ENCODE measurements at places on chromosomes 5 and 9. TPM values are rescaled to one million over a fixed set of nuclear protein-coding genes. Genes with fewer than 3 reads are reported as not detected.

DNA sequence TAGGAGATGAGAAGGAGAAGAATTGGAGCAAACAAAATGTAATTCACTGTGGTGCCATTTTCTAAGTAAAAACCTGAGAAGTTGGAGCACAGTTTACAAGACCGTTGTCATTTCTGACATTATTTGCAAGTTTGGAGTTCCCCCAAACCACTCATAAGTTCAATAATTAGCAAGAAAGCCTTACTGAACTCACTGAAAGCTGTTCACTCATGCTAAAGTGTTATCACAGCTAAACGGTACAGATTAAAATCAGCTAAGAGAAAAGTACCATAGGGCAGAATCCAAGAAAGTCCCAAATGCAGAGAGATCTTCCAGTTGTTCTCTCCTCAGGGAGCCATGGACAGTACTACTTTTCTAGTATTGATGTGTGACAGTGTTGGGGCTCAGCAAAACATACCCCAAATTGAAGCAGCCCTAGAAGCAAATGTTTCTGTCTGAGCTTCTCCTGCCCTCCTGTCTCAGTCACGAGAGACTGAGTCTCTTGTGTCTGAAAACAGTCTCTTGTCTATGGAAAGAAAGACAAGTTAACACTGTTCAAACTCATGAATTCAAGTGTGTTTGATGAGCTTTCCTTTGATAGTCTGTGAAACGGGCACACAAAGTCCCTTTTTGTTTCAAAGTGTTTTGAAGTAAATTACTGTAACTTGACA is 221.2 kb downstream of the GABRG2 start:
- H3K27ac ChIP-seq = no peak overlapping the region
- H3K36me3 ChIP-seq = no peaks in the 10 kb centered on the region
- DNase-seq = no peak
- no peaks in the 10 kb centered on the region for H3K27me3 ChIP-seq
- no peak overlapping the region for H3K4me3 ChIP-seq
- H3K4me1 ChIP-seq = no peaks in the 10 kb centered on the region

- H3K27me3 ChIP-seq = no peaks in the 10 kb centered on the region
- H3K4me3 ChIP-seq = no peak overlapping the region
- no peaks in the 10 kb centered on the region for H3K36me3 ChIP-seq
- DNase-seq = no peak
These were observed 759.6 kb downstream of the MTRR start for GRCh38 chr5:8628521-8628920.

Gene LCP2
- polyA plus RNA-seq = 9.1 TPM

Gene GABRP
- polyA plus RNA-seq = not detected

Gene PLCXD3
- polyA plus RNA-seq = not detected

Gene SLC6A3
- not detected for polyA plus RNA-seq

GRCh38 chr9:127446713-127447415 is 4.3 kb downstream of the RPL12 start:
- peak overlapping the region; percentile 38 for H3K27ac ChIP-seq
- H3K4me1 ChIP-seq = peaks cover 44% of the 10 kb centered on the region
- H3K36me3 ChIP-seq = peaks cover 22% of the 10 kb centered on the region

Gene PRDM9
- not detected for polyA plus RNA-seq

DNA sequence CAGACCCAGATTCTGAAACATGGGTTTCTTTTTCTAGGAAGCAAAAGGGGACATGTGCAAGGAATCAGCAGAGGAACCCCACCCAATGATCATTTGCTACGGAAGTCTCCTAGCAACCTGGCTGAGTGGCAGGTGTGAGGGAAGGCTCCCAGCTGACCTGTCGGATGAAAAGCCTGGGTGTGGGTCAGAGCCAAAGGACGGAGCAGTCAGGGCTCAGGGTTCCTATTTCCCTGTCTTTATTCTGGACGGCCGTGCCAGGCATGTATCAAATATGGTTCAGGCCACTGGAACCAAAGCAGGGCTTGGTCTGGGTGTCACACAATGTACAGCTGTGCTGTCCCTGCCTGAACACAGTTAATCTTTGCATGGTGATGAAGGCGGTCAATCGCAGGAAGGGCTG is 20.1 kb downstream of the STK10 start:
- no peak overlapping the region for H3K27ac ChIP-seq
- DNase-seq = no peak
- H3K4me1 ChIP-seq = peaks cover 87% of the 10 kb centered on the region
- H3K27me3 ChIP-seq = no peaks in the 10 kb centered on the region
- H3K36me3 ChIP-seq = peaks cover 9% of the 10 kb centered on the region

DNA sequence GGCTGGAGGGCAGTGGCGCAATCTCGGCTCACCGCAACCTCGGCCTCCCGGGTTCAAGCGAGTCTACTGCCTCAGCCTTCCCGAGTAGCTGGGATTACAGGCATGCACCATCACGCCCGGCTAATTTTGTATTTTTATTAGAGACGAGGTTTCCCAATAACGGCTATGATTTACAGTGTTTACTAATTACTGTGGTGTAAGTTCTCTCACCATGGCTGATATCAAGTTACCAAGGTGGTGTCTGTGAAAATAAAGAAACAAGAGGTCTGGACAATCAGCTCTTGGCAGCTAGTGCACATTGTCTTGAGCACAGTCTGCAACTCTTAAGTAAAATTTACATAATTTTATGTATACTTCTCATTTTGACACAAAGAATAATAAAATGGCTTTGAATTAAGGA is 385.5 kb upstream of the COX7C start:
- H3K27me3 ChIP-seq = no peaks in the 10 kb centered on the region
- no peaks in the 10 kb centered on the region for H3K36me3 ChIP-seq
- no peak overlapping the region for H3K4me3 ChIP-seq
- DNase-seq = no peak
- no peaks in the 10 kb centered on the region for H3K4me1 ChIP-seq

GRCh38 chr5:78243639-78244038 is 50.9 kb downstream of the AP3B1 start:
- no peak for DNase-seq
- peaks cover 2% of the 10 kb centered on the region for H3K4me1 ChIP-seq
- H3K27me3 ChIP-seq = no peaks in the 10 kb centered on the region

DNA sequence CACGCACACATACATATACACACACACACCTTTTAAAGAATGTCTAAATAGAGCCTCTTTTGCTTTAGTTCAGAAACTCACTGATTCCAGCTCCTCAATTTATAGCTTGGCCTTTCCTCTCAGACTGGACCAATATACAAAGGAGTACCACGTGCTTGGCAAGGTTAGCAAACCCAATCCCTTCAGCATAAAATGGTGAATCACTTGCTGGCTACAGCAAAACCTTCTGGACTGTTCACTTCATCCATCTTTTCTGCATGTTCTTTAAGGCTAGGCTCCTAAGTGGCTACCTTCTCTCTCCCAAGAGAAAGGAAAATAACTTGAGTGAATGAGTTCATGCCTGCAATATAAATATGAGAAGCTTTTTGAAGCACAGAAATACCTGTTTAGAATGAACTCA is 109.7 kb downstream of the LPAR1 start:
- peaks cover 8% of the 10 kb centered on the region for H3K4me1 ChIP-seq
- DNase-seq = no peak
- H3K4me3 ChIP-seq = no peak overlapping the region
- H3K27ac ChIP-seq = no peak overlapping the region

Gene LCN12
- polyA plus RNA-seq = not detected

Gene PCDHA1
- polyA plus RNA-seq = not detected

DNA sequence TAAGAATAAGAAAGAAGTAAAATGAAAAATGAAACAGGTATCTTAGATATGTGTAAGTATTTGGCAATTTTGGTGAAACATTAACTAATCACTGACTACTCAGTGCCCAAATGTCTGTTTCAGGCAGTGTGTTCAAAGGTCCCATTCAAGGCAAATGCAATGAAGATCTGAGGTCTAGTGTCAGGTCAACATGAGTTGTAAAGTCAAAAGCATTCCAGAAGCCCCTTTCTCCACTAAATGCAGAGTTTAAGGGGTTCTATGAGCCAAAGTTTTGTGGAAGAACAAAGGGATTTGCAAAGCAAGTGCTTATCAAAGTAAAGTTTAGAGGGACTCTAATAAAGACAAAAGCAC is 71.0 kb upstream of the GPBP1 start:
- H3K4me1 ChIP-seq = no peaks in the 10 kb centered on the region
- H3K4me3 ChIP-seq = no peak overlapping the region
- H3K36me3 ChIP-seq = peaks cover 10% of the 10 kb centered on the region
- no peak overlapping the region for H3K27ac ChIP-seq
- peaks cover 13% of the 10 kb centered on the region for H3K27me3 ChIP-seq
- DNase-seq = no peak

- DNase-seq = peak; percentile 9
- H3K36me3 ChIP-seq = no peaks in the 10 kb centered on the region
- H3K27ac ChIP-seq = peak overlapping the region; percentile 44
- peak overlapping the region; percentile 90 for H3K4me3 ChIP-seq
- H3K4me1 ChIP-seq = peaks cover 41% of the 10 kb centered on the region
These were observed 2.4 kb downstream of the NFIL3 start for GRCh38 chr9:91421128-91421765.

Gene IFNK
- polyA plus RNA-seq = not detected

DNA sequence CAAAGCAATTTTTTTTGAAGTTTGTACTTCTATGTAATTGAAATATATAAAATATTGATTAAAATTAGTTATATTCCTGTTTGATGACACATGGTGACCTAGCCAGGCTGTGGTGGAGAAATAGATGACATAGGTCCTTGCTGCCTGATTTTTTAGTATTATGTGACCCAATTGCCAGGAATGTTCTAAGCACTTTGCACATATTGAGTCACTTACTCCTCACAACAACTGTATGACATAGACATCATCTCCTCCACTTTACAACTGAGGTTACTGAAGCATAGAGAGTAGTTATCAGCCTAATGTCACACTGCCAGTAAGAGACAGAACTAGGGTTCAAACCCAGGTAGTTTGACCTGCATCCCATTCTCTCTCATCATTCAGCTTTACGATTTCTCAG is 26.2 kb upstream of the SNX18 start:
- no peaks in the 10 kb centered on the region for H3K36me3 ChIP-seq
- H3K27ac ChIP-seq = no peak overlapping the region
- no peak for DNase-seq
- H3K4me1 ChIP-seq = peaks cover 11% of the 10 kb centered on the region
- H3K27me3 ChIP-seq = peaks cover 26% of the 10 kb centered on the region

GRCh38 chr9:117864385-117865057 is 160.3 kb downstream of the TLR4 start:
- H3K36me3 ChIP-seq = no peaks in the 10 kb centered on the region
- H3K4me3 ChIP-seq = no peak overlapping the region
- peaks cover 19% of the 10 kb centered on the region for H3K27me3 ChIP-seq
- no peak for DNase-seq

Measured in naive B cell (primary cell).